HCEC 1CT (cell line): ENCODE measurements at places on chromosomes 12 and 14.
A peak's percentile ranks its signal among the peaks of the same experiment; 100 is the strongest.

- no peak for DNase-seq
Observed at GRCh38 chr12:19450362-19450761, 11.1 kb downstream of the AEBP2 start.

GRCh38 chr14:83044001-83044400, 1510.3 kb upstream of the SEL1L start:
- DNase-seq, result no peak

GRCh38 chr12:3559601-3560294, 68.7 kb downstream of the PRMT8 start:
- no peak for DNase-seq

DNA sequence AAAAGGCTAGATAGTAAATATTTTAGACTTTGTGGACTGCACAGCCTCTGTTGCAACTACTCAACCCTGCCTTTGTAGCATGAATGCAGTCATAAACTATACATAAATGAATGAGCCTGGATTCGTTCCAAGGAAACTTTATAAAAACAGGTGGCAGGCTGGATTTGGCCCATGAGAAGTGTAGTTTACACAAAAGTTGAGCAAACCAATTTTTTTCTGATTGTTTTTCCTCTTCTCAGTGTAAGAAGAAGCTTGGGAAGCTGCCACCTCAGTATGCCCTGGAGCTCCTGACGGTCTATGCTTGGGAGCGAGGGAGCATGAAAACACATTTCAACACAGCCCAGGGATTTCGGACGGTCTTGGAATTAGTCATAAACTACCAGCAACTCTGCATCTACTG, 9.5 kb downstream of the OAS1 start:
- no peak for DNase-seq

- no peak for DNase-seq
Observed at GRCh38 chr12:25262389-25263074, 11.8 kb upstream of the KRAS start.

DNA sequence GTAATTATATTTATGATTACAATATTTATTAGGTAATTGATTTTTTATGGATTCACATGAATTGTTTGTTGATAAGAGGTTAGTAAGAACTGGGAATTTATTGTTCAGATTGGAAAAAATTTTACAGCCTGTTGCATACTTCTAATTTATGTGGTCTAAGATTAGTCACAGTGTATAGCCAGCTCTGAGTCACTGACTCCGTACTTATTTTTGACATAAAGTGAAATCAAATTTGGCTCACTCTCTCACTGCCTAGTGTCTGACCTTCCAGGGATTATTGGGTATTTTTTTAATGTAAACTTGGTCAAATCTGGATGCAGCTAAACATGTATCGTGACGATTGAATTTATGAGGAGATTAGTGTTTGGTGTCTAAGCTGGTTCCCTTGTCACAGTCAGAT, 109.3 kb downstream of the PTPRQ start:
- peak; percentile 98 for DNase-seq

- DNase-seq, result no peak
Observed at GRCh38 chr14:32167907-32168306, 33.9 kb upstream of the RNU6-7 start.

DNA sequence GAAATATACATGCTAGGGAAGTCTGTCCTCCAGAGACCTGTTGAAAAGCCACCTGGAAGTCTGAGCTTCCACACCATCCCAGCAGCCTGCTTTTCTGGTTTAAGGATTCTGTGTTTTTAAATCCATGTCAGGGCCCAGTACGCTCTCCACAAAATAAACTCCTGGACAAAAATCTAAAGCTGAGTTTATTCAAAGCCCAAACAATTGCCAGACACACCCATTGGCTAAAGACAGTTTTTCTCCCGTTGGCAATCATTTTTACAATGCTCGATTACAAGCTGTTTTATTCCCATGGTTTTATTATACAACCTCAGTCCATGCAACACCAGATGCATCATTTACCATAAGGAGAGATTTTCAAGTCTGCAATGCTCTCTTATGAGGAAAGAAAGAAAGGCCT, 94.5 kb downstream of the MYRFL start:
- DNase-seq, result no peak

DNA sequence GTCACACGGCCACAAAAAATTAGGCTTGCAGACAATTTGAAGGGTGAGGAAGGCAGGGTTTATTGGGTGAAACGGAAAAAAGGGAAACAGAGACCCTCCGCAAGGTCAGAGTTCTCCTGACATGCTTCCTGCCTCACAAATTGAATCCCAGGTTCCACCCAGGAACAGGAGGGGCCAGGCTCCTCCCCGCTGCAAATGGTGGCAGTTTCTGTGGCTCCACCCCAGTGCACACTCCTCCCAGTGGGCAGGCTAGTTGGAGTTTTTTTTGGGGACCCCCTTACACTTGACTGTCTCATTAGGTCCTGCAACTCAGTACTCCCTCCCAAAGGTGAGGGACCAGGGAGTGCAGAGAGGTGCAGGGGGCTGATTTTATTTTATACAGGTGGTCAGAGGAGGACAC, 39.4 kb upstream of the PPP1CC start:
- no peak for DNase-seq

GRCh38 chr14:105844810-105845724, 318.7 kb downstream of the TMEM121 start:
- DNase-seq, result no peak

DNA sequence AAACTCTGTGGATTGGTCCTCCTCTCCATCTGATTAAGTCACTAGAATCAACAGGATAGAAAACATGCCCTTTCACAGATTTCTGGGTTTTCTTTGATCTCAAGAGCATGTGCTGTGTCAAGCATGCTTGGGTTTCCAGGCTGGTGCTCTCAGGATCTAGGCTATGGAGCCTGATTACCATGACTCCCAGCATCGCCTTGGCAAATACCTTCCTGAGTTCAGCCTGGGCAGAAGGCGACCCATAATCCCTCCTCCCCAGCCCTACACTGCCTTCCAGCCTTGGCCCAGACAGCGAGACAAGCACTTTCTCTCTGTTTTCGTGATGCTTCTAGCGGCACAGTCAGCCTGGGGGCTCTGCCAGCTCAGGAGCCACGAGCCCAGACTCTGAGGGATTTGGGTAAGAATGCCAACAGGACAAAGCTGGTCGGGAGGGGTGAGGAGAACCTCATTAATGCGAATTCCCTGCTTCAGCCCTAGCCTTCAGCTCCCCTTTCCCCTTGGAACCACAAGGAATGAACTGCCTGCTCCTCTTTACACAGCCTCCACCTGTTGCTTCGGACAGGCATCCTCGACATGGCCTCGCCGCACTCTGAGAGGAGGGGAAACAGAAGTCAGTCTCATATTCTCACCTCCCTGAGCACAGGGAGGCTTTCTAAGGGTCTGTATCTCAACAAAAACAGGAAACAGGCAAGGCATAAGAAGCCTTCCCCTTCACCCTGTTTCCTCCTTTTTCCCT, 227.1 kb downstream of the MSRB3 start:
- DNase-seq, result no peak

GRCh38 chr12:49609875-49610154, 4.4 kb upstream of the FAM186B start:
- DNase-seq, result no peak

DNA sequence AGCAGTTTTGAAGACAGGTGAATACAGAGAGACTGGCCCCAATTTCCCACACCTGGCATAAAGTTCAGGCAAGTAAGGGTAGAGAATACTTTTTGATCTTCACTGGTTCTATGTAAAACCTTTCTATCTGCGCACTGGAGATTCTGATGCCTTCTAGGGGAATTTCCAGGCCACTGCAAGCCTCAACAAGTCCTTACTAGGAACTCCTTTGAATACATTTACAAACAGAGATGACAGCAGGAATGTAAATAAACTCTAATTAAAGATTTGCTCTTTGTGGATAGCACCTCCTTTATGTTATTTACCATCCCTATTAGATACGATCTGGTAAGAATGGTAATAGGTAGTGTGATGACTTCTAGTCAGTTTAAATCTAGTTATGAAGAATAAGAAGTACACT, 69.2 kb downstream of the NTN4 start:
- no peak for DNase-seq

- no peak for DNase-seq
Observed at GRCh38 chr12:15253990-15254389, 32.8 kb upstream of the RERG start.

DNA sequence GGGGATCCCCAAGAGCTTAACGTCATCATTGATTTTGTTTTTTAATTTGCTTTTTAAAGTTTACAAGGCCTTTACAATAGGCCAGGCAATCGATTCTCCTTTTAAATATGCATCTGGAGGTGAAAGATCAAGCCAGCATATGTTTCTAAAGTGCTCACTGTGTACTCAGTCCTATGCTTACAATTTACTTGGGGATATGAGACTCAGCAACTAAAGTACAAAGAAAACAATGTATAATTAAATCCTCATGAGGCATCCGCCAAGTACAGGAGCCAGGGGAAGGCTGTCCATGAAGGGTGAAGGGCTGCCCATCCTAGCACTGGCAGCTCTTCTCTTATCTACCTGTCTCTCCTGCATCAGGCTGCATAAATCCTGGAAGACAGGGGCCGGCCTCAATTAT, 11.8 kb downstream of the CCDC92 start:
- DNase-seq, result no peak

DNA sequence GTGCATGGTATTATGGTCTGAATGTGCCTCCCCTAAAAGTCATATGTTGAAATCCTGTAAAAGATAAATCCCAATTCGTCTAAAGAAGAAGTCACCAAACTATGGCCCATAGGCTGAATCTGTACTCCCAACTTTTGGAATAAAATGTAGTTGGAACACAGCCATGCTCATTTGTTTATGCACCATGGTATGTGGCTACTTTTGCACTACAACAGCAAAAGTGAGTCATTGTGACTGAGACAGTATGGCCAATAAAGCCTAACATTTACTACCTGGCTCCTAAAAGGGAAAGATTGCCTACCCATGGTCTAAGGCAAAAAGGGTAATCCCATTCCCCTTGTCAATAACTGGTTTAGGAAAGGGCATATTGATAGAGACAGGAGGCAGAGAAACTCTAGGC, 101.8 kb downstream of the LRIG3 start:
- peak; percentile 34 for DNase-seq

- no peak for DNase-seq
Observed at GRCh38 chr12:111705672-111706071, 19.8 kb downstream of the ACAD10 start.

- DNase-seq, result peak; percentile 76
Observed at GRCh38 chr14:104680056-104680805, 9.2 kb upstream of the INF2 start.
